ENCODE measurements at places on chromosomes 3 and 15.
A peak's percentile ranks its signal among the peaks of the same experiment; 100 is the strongest.

- no peak for DNase-seq
These were observed 13.4 kb downstream of the ARIH2 start for GRCh38 chr3:48931944-48932580.

DNA sequence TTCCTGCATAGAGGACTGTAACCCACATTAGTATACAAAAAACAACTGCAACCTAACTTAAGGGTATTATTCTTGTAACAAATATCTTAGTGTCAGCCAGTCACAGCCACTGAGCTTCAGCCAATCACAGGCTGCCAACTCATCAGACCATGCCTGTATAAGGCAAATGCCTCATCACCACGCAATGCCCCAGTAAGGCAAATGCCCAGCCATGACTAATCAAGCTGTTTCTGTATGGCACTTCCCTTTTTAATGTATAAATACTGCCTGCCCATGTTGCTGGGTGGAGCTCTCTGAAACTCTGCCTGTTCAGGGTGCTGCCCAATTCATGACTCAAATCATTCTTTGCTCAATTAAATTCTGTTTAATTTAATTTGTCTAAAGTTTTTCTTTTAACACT is 18.4 kb upstream of the GABRA5 start:
- DNase-seq: no peak

DNA sequence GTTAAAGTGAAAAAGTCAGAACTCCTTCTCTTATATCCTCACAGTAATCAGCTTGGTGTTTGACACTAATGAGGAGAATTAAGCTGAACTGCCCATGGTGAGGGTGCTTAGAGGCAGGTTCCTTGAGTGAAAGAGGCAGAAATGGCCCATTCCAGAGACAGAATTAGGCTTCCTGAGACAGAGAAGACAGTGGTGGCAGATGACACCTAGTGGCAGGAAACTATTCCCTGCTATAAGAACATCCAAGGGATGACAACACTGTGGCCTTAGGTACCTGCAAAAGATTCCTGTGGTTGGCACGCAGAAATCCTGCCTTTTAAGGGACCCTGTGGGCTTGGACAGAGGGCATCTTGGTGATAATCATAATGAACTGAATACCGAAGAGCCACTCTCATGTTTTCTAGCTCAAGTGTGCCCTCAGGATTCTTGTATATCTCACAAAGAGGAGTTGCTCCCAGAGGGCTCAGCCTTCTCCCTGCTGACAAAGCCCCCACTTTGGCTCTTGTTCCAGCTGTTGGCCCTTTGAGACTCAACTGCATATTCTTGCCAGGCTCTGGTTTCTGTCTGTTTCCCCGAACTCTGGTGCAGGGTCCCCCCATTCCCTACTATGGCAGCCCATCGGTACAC is 56.0 kb downstream of the KBTBD12 start:
- no peak for DNase-seq

- no peak for DNase-seq
These were observed 25.6 kb downstream of the SLCO3A1 start for GRCh38 chr15:91879158-91879557.

DNA sequence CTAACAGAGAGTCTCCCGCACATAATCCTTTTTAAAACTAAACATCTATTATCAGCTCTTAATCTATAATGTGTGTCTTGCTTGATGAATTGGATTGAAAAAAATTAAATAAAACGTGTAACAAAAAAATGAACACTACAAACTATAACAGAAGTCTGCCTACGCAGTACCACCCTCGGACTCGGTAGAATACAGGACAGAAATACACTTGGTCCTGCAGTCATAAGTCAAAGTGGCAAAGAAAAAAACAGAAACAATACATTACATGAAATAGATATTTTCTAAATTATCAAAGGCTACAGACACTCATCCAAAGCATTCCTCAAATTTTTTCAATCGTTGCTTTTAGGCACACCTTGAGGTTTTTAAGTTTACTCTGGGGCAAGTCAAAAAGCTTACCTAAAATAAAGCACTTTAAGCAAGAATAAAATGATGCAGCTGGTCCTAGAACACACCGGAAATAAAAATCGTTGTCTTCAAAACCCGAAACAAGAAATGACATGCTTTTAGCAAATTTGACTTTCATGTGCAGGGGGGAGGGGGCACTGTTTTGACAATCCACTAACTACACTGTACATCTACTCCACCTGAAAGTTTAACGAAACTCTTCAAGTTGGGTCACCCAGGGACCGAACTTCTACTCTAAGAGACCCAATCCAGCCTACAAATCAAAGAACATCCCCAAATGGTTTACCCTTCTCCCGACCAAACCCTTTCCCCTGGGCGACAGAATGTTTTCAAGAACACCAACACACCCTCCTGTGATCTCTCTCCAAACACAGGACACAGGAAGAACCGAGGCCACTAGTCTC is 1.3 kb downstream of the ADAM10 start:
- DNase-seq: peak; percentile 7

DNA sequence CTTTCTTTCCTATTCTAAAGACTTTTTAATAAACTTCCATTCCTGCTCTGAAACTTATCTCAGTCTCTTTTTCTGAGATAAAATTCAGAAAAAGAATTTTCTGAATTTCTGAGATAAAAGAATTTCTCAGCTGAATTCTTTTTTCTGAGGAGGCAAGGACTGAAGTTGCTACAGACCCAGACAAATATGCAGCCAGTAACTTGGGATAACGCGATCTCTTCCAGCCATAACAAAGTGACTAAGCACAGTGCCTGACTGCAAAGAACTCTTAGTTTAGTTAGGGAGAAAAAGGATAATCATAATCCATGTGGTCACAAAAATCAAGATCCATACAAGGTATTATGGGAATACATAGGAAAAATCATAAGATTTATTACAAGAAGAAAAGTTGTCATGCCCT is 222.0 kb upstream of the GAP43 start:
- DNase-seq: no peak

- DNase-seq: no peak
These were observed 590 bp upstream of the BOC start for GRCh38 chr3:113210604-113211329.

DNA sequence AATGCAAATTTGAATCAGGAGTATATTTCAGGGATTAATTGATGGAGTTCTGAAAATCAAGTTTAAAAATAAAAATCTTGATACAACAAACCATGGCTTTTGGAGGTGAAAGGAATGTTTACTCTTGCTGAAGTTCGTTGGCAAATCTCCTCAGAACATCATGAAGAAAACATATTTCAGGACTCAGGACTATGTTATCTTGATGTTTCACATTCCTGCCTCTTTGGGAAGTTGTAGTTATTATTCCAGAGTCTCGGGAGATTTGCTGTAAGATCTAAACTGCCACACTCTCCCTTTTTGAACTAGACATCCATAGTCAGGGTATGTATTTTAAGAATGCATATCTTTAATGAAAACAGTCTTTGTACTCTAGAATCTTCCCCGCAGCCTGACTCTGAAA is 271.2 kb downstream of the RBMS3 start:
- no peak for DNase-seq

- DNase-seq: no peak
These were observed 65.6 kb downstream of the GLCE start for GRCh38 chr15:69226023-69226355.

DNA sequence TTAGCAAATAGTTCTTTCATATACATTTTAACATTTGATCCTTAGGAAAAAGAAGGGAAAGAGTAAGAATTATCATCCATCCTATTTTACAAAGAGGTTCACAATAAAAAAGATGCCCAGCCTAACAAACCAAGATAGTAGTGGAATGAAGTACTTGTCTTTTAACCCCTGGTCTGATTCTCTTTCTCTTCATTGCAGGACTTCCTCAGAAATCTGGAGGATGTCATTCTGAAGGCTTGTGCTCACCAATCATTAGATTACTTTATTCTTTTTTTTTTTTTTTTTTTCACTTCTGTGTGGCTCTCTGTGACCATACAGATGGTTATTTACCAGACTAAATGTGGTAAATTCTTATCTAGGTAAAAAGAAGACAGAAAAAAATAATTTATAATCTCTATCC is 7.0 kb downstream of the HDGFL3 start:
- no peak for DNase-seq

DNA sequence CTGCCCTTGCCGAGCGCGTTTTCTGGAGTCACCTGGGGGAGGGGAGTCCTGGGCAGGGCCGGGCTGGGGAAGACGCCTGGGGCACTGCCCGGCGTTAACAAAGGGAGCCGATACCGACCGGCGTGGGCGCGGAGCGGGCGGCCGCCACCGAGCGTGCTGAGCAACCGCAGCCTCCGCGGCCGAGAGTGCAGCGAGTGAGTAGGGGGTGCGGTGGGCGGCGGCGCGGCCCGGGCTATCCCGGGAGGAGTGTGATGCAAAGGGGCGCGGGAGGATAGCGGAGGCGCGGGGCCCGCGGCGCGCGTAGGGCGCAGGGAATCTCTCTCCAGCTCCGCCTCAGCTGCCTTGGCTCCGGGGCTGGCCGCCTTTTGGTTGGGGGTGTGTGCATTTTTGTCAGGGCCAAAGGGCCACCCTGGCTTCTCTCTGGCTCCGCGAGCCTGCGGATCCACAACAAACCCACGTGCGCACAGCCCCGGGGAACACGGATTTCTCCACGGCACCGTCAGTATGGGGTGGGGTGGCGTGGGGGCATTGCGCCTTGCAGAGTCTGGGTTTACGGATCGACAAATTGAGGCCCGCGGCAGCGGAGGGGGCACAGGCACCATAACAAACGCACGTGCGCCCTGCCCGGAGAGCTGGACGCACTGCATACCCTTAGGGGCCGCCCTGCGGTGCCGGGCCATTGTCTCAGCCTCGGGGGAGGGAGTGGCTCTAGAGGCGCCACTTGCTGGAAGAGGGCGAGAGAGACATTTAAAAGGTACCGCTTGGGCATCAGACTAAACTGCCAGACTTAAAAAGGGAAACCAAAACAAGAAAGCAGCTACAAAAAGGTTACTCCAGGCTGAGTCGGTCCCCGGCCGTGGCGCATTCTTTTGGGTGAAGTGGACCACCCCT is 560 bp downstream of the ST6GAL1 start:
- DNase-seq: peak; percentile 68

DNA sequence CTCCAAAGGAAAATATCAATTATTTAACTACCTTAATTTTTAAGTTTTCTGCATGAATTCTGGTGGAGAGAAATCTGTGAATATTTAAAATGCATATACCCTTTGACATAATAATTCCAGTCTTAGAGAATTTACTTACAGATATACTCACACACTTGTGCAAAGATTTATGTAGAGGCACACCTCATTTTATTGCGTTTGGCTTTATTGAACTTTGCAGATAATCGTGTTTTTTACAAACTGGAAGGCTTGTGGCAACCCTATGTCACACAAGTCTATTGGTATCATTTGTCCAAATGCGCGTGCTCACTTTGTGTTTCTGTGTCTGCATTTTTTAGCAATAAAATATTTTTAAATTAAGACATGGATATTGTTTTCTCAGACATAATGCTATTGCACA is 81.5 kb downstream of the SENP2 start:
- DNase-seq: no peak

GRCh38 chr3:41126472-41126871 is 72.8 kb upstream of the CTNNB1 start:
- DNase-seq: no peak

DNA sequence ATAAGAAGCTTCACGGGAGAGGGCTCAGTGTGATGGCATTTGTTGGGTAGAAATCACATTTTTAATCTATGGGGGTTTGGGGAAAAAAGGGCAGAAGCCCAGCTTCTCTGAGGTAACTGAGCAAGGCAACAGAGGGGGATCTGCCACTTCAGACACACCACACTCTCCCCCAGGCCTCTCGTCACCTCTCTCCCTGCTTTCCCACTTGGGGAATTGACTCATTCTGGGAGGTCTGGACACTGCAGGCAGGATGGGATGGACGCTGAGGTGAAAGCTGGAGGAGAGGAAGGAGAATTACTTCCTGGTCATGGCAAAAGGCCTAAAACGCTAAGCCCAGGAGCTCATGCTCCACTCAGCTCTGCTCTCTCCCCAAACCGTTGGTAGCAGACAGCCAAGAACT is 33.2 kb downstream of the MYO5C start:
- DNase-seq: no peak

DNA sequence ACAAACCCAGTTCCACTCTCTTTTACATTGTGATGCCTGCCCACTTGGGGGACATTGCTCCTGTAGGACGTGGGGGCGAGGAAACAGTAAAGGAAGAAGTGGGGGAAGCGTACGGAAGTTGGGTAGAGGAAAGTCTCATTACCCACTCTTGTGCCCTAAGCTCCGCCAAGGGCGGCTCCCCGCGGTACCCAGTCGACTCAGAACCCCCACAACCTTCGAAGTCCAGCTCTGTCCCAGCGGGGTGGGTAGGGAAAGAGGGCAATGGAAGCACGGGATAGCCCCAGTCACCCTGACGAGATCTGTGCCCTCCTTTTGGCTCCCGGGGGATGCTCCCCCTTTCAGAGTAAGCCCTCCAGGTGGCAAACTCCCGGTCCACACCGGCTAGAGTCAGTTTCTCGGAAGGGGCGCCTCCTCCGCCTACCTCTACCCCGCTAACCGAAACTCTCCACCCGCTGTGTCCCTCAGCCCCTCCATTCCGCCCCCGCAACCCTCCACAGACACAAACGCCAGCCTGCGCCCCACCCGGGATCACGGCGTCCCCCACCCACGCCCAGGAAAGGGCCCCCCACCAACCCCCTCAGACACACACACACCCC is 527 bp downstream of the CSNK1G1 start:
- DNase-seq: peak; percentile 18

GRCh38 chr3:141476033-141476432 is 10.8 kb upstream of the RASA2 start:
- no peak for DNase-seq
